ENCODE measurements at places on chromosomes 7 and 10.
A peak's percentile ranks its signal among the peaks of the same experiment; 100 is the strongest.

- DNase-seq: no peak
Measured at GRCh38 chr7:19648791-19649190, 60.0 kb downstream of the POLR1F start.

- no peak for DNase-seq
Measured at GRCh38 chr10:108836362-108836761, 1086.9 kb downstream of the XPNPEP1 start.

DNA sequence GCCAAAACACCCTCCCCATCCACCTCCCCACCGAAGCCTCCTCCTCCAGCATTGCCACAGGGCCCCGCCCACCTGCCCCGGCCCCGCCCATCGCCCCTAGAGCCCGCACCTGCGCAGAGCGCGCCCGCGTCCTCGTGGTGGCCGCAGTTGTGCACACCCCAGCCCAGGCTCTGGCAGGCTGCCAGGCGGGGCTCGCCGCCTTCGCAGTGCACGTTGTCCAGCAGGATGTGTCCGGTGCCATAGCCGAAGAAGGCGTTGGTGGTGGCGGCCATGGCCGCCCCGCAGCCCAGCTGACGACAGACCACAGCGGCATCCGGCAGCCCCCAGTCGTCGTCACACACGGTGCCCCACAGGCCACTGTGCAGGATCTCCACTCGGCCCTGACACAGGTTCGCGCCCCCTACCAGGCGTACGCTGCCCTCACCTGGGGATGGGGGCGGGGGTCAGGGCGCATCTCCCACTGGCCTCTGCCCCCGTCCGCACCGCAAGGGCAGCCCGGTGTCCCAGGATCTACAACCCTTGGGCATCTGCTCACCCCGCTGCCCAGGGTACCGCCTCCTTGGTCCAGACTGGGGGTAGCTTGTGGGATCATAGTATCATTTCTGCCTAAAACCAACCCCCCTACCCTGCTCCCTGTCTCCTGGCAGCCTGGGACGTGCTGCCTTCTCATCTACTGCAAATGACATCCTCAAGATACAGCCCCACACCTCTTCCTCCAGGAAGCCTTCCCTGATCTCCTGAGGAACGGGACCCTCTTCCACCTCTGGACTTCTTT is 11.9 kb downstream of the SSC4D start:
- no peak for DNase-seq

DNA sequence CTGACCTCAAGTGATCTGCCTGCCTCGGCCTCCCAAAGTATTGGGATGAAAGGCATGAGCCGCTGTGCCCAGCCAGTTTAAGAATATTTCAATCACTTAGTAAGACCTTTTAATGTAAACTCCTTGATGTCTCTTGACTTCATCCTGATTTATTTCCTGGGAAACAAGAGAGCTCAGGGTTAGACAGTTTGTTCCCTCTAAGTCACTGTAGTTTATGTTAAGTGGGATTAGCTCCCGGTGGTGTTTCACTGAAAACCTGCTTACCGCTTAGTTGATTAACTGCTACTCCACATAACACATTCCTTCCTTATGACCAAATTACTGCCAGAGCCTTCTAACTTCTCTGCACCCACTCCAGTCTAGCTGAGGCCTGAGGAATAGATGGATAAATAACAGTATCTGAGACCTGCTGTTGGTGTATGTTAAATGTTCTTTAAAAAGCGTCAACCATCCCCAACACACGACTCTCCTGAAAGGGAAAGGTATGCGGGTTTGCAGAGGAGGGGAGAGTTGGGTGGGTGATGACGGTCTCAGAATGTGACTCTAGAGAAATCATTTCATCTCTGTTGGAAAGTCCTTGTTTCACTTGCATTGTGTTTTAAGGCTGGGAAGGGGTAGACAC is 48.7 kb downstream of the CREB3L2 start:
- no peak for DNase-seq

DNA sequence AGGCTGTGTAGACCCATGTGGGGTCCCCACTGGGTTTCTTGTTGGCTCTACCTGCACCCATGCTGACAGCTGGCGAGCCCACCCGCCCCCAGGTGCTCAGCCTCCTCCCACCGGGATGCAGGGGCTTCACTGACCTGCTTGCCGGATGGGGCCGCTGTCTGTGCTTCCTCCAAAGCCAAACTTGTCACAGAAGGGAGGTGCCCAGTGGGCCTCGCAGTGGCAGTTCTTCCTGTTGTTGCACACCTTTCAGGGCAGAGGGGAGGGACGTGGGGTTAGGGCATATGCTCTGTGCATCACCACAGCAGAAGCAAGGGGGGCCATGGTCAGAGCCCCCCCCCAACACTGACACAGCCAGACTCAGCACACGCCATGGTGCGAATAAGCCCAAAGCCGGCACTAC is 146.5 kb downstream of the FANK1 start:
- no peak for DNase-seq

- no peak for DNase-seq
Measured at GRCh38 chr10:7483848-7484247, 73.0 kb upstream of the SFMBT2 start.

- no peak for DNase-seq
Measured at GRCh38 chr7:105741982-105742381, 134.4 kb downstream of the ATXN7L1 start.

DNA sequence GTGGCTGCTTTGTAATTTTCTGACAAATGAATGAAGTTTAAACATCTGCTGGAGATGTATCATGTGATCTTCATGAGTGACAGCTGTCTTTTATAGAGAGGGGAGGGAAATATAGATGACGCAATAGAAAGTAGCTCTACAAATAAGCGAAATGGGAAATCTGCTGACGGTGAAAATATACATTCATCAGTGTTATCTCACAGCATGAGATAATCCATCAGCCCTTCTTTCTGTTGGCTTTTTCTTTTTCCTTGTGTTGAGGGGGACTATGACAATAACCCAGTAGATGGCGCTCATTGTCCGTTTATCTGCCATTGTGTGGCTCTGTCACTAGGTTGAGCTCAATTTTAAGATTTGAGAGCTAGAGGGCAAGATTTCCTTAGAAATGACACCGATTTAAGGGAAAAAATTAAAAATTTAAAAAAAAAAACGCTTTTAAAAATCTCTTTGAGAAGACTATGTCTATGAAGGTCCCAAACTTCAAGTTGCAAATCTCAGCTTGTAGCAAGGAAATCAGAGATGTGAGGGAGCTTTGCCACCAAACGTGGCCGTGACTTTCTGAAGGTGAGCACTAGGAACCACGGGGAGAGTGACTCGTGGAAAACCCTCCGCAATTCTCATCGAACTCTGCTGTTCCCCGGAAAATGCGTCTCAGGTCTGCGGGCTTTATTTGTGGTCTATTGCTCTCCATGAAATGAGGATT is 114.6 kb upstream of the SFMBT2 start:
- DNase-seq: peak; percentile 2

- DNase-seq: no peak
Measured at GRCh38 chr10:51047857-51048256, 26.4 kb upstream of the PRKG1 start.

DNA sequence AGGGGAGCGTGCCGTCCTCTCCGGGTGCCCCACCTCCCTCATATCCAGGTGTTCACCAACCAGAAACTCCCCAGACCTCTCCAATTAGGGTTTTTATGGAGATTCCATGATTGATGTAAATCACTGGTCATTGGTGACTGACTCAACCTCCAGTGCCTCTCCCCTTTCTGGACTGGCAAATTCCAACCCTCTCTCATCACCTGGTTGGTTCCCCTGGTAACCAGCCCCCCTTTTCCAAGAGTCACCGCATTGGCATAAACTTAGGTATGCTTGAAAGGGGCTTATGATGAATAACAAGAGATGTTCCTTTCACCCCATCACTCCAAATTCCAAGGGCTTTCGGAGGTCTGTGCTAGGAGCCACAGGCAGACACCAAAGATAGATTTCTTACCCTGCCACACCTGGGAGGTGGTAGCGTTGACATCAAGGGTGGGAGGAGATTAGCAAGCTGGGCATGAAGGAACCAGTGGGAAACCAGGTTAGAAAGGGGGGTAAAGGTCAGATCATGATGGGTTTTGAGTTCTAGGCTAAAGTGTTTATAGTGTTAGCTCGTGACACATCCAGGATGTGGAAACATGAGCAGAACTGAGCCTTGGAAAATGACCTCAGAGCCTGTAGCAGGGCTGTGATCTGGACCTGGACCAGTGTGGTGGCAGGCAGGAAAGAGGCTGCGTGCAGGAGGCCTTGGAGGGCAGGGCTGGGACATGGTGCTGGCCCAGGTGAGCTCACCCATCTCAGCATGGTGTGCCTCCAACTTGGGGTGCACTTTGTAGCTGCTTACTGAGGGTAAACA is 45.1 kb downstream of the CAMK1D start:
- no peak for DNase-seq

Measured in DMS79 treated with DMSO at 0.1 percent for 48 hours (cell line).